ENCODE measurements at places on chromosomes 4 and X. TPM values are rescaled to one million over a fixed set of nuclear protein-coding genes. Genes with fewer than 3 reads are reported as not detected.

GRCh38 chr4:52716364-52717151, 34.7 kb downstream of the ERVMER34-1 start:
- peaks cover 3% of the 10 kb centered on the region for H3K36me3 ChIP-seq
- H3K27ac ChIP-seq = no peak overlapping the region
- H3K27me3 ChIP-seq = no peaks in the 10 kb centered on the region
- no peak overlapping the region for H3K4me3 ChIP-seq

The CASK gene
- 78.3 TPM for total RNA-seq

The TNIP3 gene
- total RNA-seq = 0.50 TPM

The AFF2 gene
- under 0.01 TPM for total RNA-seq
